Urinary bladder (tissue), 4 donors: ENCODE measurements at places on chromosomes 5 and 9.

DNA sequence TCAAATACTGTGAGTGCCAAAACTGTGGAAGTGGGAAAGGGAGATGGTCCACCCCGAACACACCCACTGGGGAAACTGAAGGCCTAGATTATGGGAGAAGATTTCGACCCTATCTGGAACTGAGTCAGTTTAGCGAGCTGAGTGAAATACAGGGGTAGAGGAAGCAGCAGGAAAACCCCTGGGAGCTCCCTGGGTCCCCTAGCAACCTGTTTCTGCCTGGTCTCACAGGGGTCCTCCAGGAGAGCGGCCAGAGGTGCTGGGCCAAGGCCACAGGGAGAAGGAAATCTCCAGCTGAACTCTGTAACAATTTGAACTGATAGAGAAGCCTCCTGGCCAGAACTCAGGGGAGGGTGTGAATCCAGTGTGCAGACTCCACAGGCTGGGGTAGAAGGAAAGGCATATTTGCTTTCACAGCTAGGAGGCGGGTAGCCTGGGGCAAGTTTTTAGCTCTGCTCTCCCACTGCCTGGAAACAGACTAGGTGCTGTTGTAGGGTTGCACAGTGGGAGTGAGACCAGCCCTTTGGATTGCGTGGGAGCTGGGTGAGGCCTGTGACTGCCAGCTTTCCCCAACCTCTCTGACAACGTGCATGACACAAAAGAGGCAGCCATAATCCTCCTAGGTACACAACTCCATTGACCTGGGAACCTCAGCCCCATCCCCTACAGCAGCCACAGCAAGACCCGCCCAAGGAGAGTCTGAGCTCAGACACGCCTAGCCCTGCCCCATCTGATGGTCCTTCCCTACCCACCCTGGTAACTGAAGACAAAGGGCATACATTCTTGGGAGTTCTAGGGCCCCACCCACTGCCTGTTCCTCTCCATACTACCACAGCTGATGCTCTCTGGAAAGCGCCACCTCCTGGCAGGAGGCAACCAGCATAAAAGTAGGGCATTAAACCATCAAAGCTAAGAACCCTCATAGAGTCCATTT lies 78.8 kb upstream of the GPBP1 start:
- no peak for DNase-seq

GRCh38 chr5:125597338-125597737 lies 825.9 kb upstream of the GRAMD2B start:
- no peak for DNase-seq

GRCh38 chr5:139061856-139062255 lies 136.3 kb downstream of the SIL1 start:
- DNase-seq: no peak

DNA sequence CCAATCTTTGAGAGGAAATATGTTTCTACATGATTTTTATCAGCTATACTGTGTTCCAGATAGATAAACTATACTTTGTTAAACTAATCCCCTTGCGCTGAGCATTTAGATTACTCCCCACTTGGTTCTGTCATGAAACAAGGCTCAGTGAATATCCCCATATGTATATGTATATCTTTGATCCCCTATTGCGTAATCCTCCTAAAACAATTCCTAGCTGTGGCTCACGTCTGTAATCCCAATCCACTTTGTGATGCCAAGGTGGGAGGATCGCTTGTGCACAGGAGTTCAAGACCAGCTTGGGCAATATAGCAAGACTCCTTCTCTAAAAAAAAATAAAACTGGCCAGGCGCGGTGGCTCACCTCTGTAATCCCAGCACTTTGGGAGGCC lies 2.7 kb downstream of the PHYHD1 start:
- no peak for DNase-seq

DNA sequence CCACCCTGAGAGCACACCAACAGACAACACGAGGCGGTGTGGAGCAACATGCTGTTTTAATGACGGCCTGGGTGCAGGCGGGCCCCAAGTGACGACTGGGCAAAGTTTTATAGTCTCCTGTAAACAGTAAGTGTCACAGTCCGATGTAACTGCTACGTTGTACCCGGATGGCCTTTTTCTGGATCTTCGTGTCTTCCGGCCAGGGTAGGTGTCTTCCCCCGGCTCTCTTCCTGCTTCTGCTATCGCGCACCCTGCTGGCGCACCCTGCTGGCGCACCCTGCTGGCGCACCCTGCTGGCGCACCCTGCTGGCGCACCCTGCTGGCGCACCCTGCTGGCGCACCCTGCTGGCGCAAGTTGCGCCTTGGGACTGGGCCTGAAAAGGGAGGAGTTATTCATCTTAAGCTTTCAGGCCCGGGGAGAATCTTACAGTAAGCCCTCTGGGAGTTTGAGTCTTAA lies 143.0 kb upstream of the TARS1 start:
- DNase-seq: no peak

DNA sequence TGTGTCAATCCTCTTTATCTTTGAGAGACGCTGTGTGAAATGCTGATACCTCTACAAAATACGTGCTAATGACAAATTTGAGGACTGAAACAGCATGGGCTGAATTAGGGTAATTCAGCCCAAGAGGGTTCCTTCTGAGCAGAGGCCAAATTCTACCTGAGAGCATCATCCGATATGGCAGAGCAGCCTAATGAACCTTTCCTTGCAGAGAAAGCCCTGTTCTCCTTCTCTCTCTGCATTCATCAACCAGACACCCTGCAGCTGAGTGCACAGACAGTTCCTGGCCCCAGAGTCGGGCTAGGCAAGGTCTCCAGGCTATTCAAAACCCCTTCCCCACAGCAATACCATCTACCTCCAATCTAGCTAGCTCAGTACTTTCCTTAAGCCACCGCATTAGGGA lies 77.9 kb downstream of the TRIM32 start:
- DNase-seq: no peak

GRCh38 chr5:146851133-146851532 lies 27.4 kb downstream of the PPP2R2B start:
- no peak for DNase-seq

DNA sequence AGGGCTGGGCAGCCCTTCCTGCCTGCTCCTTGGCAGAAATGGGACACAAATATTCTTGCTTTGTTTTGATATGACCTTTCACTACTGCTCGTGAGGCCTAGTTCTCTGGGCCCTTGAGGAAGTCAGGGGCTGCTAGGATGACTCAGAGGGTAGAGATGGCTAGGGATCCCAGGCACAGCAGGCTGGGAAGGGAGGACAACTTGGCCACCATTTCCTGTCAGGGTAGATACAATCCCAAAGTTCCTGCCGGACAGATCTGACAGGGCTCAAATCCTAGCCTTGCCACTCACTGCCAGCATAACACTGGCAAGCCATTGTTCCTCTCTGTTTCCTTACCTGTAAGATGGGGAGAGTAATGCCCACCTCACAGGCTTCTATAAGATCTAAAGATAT lies 31.7 kb upstream of the MEIKIN start:
- no peak for DNase-seq

DNA sequence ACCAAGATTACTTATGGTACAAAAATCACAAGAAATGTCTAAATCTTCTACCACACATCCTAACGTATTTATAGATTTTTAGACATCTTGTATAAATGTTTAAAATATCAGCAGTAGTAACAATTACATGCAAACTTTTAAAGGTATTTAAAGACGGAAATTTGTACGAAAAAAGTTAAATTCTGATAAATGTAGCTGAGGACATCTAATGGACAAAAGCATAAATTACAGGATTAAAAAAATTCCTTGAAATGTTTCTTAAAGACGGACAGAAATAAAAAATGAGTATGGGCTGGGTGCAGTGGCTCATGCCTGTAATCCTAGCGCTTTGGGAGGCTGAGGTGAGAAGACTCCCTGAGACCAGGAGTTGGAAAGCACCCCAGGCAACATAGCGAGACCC lies 15.8 kb downstream of the ERCC8 start:
- DNase-seq: no peak

- no peak for DNase-seq
Measured at GRCh38 chr9:77892171-77892570, 139.4 kb downstream of the GNAQ start.

DNA sequence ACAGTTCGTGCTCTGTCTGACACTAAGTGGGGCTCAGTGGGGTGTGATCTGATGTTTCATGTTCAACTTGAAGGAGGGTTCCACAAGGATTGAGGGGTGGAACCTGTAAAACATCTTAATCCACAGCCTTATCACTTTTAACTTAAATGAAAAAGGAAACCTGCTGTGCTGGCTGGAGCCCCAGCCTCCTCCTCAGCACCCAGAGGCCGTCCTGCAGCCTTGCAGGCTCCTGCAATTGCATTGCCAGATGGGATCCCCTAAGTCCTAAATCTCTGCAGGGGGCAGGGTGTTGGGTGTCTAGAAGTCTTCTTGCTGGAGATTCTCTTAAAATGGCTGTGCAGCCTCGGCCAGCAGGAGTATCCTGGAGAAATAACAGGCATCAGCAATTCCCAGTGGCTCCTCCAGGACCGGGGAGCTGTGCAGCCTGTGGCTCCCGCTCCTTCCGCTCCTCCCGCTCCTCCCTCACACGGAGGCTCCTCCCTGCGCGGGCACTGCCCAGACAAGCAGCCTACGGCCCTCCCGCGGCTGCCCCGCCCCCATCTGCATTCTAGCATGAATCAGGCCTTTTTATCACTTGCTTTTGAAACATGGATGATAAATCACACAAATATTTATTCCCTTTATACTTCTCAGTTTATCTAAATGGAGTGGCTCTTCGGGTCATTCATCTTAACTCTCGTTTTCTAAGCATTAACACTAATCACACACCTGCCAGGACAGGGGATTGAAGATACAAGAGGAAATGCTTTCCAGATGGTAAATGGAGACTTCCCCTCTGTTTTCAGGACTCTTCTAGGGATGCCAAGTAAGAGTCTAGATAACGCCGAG lies 131.0 kb downstream of the ADAMTS16 start:
- peak; percentile 59 for DNase-seq

DNA sequence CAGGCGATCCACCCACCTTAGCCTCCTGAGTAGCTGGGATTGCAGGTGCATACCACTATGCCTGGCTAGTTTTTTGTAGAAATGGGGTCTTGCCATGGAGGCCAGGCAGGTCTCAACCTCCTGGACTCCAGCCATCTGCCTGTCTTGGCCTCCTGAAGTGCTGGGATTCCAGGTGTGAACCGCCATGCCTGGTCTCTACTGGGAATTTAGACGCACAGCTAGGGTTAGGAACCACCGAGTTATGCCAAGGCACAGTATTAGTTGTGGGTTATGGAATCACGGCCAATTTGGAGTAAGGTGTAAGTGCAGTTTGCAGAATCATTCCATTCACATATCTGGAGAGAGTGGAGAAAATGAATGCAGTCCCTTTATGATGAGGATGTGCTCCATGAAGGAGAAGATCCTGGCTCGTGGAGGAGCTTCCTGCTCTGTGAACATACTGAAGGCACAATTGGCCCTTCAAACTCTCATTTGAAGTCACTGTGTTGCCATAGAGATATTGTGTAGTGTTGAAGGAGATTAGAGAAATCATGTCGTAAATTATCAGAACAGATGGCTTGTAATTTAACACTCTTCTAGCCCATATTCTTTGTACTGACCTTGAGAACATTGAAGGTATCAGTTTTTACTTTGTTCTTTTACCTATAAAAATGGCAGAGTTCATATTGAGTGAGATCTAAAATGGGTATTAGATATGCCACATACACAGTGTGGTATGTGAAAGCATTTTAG lies 18.8 kb downstream of the TRIO start:
- no peak for DNase-seq

GRCh38 chr5:9681706-9682105 lies 51.6 kb upstream of the TAS2R1 start:
- no peak for DNase-seq

DNA sequence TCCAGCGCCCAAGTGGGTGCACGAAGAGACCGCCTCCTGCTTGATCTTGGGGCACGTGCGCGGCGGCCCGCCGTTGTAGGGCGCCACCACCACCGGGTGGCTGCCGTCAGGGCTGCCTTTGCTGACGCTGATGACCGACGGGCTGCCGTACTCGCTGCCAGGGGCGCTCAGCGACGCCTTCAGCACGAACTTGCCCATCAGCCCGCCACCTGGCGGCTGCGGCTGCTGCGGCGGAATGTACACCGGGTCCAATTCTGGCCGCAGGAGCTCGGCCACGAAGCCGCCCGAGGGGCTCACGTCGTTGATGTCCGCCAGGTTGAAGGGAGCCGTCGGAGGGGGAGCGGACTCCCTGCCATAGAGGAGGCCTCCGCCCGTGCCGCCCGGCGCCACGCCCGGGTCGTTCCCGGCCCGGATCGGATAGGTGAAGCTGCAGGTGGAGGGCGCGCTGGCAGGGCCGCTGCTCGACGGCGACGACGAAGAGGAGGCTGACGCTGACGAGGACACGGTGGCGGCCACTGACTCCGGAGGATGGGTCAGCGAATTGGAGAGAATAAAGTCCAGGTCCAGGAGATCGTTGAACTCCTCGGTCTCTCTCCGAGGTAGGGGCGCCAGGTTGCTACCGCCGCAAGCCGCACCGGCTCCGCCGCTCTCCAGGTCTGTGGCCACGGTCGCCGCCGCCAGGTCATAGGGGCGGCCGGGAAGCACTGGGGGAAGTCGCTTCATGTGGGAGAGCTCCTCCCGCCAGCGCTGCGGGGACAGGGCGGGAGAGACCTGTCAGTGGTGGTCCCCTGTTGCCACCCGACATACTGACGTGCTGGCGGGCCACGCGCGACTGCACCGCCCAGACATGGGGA lies 1.8 kb downstream of the KLF4 start:
- no peak for DNase-seq

DNA sequence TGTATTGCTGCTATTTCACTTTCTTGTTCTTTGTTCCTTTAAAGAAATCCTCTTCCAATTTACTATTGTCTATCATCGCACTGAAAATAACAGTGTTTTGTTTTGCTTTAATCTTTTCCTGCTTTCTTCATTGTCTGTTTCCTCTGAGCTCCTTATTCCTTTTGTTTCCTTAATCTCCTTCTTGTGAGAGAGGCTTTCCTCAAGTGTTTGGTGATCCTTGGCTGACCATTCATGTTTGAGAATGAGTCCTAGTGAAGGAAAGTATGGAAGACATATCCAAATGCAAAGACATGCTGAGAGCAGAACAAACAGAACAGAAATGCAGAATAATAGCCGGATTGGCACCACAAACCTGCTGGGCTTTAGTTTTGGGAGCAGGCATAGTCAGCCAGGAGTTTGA lies 42.0 kb upstream of the ENTREP1 start:
- DNase-seq: no peak

DNA sequence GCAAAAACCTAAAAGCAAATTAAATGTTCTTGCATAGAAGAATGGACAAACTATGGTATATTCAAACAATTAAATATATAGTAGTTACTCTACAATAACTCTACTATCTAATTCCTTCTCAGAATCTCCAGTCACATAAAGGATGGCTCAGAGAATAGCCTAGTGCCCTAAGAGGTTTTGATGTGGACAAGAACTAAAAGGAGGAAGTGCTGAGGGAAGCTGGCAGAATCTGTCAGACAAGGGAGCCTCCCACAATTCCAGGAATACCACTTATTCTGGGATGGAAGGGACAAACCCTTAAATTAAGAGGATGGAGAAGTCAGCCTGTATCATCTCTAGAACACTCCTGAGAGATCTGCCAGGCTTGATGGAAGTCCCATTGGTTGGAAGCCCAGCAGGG lies 30.4 kb downstream of the TNFSF8 start:
- DNase-seq: no peak

GRCh38 chr5:107964722-107965121 lies 294.0 kb upstream of the EFNA5 start:
- no peak for DNase-seq
